Pancreas (tissue), 10 donors: ENCODE measurements at places on chromosomes 16 and 17. TPM values are rescaled to one million over a fixed set of nuclear protein-coding genes. Genes with fewer than 3 reads are reported as not detected.

- H3K27ac ChIP-seq = no peak overlapping the region
- no peaks in the 10 kb centered on the region for H3K27me3 ChIP-seq
- no peak for DNase-seq
- no peak overlapping the region for H3K4me3 ChIP-seq
These were observed 2.3 kb downstream of the TGFB1I1 start for GRCh38 chr16:31474173-31474714.

DNA sequence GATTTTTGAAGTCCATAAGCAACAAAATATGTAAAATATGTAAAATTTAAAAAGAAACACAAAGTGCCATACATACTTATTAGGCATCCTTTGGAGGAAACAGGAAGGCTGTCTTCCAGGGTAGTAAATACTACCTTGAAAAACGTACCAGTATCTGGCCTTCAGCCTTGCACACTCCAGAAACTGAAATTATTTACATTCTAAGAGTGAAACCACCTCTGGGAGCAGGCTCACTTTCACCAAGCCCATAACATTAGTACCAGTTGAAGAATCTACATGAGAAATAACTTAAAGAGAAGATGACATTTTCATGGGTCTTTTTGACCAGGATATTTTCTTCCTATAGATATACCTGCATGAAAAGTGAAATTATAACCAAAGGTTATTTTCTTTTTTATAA, 6.4 kb downstream of the KRTAP9-1 start:
- no peaks in the 10 kb centered on the region for H3K36me3 ChIP-seq
- DNase-seq = no peak
- no peak overlapping the region for H3K4me3 ChIP-seq

DNA sequence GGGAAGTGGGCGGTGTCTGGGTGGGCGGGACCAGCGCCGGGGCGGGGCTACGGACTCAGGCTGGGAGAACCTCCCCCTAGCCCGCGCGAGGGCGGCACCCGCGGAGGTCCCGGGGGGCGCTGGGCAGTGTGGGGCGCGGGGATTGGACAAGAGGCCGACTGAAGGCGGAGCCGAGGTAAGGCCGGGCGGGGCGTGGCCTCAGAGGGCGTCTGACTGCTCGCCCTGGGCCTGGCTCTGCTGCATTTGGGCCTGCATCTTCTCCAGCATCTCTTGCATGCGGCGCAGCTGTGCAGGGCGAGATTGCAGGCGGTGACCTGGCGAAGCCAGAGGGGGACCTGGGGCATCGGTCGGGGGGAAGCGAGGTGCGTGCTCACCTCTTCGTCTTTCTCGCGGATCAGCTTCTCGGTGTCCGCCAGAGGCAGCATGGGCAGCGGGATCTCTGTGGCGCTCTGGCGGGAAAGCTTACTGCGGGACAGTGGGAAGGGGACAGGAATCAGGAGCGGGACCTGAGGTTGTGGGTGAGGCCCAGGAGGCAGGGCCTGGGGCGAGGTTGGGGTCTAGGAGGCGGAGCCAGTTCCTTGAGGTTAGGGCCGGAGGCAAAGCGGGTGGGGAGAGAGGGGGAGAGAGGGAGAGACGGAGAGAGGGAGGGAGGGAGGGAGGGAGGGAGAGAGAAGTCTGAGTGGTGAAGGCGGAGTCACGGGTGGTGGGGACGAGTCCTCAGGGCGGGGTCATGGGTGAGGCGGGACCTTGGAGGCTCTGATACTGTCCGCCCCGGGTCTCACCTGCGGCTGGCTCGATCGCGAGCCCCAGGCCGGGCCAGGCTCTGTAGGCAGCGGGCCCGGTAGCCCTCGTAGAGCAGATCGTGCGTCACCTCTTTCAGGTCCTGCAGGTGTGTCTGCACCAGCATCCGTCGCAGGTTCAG, 3.9 kb downstream of the SEPTIN1 start:
- DNase-seq = peak; percentile 99
- H3K4me1 ChIP-seq = peaks cover 7% of the 10 kb centered on the region
- H3K36me3 ChIP-seq = no peaks in the 10 kb centered on the region
- peak overlapping the region; percentile 94 for H3K27ac ChIP-seq
- peak overlapping the region; percentile 42 for H3K4me3 ChIP-seq

DNA sequence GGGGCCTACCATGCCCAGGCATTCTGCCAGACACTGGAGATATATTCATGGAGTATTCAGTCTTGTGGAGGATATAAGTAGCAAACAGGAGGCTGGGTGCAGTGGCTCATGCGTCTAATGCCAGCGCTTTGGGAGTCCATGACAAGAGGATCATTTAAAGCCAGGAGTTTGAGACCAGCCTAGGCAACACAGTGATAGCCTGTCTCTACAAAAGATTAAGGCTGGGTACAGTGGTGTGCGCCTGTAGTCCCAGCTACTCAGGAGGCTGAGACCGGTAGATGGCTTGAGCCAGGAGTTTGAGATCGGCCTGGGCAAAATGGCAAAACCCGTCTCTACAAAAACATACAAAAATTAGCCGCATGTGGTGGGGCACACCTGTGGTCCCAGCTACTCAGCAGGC, 37.7 kb upstream of the CDH3 start:
- H3K27me3 ChIP-seq = no peaks in the 10 kb centered on the region
- H3K36me3 ChIP-seq = no peaks in the 10 kb centered on the region
- no peak for DNase-seq
- H3K4me1 ChIP-seq = no peaks in the 10 kb centered on the region
- no peak overlapping the region for H3K27ac ChIP-seq

- no peaks in the 10 kb centered on the region for H3K36me3 ChIP-seq
- no peaks in the 10 kb centered on the region for H3K4me1 ChIP-seq
- no peaks in the 10 kb centered on the region for H3K27me3 ChIP-seq
- no peak overlapping the region for H3K27ac ChIP-seq
- no peak overlapping the region for H3K4me3 ChIP-seq
These were observed 349.2 kb upstream of the HSBP1 start for GRCh38 chr16:83458612-83459011.

DNA sequence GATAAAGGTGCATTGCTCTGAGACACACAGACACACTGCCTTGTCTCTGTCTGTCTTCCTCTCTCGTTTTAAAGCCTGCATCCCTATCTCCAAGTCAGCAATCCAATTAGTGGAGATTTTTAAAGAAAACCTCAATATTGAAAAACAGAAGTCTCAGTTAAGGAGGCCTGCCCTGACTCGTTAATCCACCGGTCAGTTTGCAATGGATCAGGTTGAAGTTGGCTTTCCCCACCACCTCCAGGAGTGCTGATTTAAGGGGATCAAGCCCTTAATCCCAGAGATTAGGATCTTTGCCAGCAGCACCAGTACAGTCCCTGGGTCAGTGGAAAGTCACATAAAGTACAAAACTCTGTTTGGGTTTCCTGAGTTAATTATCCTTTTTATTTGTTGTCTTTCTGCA, 271.1 kb upstream of the ASIC2 start:
- no peak overlapping the region for H3K27ac ChIP-seq
- DNase-seq = no peak
- H3K36me3 ChIP-seq = no peaks in the 10 kb centered on the region

SLC35G6 gene
- total RNA-seq = not detected

SLFN14 gene
- total RNA-seq = not detected

EFCAB5 gene
- total RNA-seq = 0.47 TPM

SKAP1 gene
- total RNA-seq = 3.1 TPM

CIBAR2 gene
- not detected for total RNA-seq

TBC1D28 gene
- total RNA-seq = not detected
